ENCODE measurements at places on chromosomes 3 and 15.
A peak's percentile ranks its signal among the peaks of the same experiment; 100 is the strongest.

DNA sequence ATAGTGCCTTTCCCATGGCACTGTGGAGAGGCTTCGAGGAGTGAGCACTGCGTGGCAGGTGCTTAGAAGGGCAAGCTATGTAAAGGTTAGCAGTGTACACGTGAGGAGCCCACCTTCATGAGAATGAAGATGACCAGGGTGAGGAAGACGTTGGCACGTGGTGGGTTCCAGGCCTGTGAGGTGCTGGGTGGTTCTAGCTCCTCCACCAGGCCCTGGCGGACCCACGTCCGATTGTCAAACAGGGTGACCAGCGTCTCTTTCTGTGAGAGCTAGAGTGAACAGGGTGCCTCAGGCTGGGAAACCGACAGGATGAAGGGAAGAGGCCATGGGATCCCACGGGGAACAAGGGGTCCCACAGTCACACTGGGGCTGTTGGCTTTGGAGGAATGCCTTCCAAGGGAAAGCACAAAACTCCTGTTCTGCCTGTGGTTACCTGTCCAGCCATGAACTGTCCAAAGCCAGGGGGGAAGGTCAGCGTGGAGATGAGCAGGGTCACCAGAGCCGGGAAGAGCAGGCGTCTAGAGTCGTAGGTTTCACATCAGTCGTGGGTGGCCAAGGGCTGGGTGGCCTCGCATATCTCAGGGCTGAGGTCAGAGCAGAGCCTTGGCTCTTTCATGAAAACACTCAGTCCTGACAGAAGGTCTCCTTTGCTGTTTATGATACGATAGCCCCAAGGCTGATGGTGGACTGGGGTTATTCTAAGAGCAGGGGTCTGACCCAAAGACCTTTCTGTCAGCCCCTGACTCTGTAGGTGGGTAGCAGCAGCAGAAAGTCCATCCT lies 6.0 kb downstream of the CLCN2 start:
- DNase-seq = no peak

GRCh38 chr3:176850498-176850897 lies 346.8 kb downstream of the TBL1XR1 start:
- no peak for DNase-seq

DNA sequence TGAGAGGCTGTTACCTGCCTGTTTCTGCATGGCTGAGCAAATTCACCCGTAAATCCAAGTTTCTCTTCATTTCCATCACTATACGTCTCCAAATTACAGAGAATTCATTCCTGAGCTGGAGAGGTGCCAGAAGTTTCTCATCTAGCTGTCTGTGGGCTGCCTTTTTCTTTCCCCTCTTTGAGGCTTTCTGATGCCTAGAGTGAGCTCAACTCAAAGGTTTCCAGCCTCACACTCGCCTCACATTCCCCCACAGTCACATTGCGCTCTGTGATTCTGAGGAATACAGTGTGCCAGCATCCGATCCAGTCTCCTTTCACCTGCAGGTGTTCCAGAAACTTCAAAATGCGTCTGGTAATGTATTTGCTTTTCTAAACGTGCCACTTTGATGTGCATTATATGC lies 267.2 kb downstream of the MFSD1 start:
- peak; percentile 52 for DNase-seq

DNA sequence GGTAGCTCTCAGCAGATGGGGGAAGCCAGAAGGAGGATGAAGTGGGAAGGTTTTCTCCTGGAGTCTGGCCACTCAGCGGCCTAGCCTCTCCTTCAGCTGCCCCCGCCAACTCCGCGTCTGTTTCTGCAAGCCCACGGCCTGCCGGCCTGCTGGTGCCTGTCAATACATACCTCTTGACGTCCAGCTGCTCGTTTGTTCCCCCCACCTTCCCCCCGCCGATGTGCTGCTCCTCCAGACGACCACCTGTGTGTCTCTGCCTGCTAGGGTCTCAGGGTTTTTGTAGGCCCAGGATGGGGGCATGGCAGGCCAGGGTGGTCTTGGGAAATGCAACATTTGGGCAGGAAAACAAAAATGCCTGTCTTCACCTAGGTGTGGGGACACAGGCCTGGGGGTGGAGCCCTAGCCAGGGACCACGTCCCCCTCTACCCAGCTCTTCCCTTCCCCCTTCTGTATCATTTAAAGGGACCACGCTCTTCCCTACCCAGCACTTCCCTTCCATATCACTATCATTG lies 137.8 kb downstream of the ALCAM start:
- DNase-seq = peak; percentile 17

- DNase-seq = no peak
These were observed 61.6 kb upstream of the RYK start for GRCh38 chr3:134312072-134312872.

DNA sequence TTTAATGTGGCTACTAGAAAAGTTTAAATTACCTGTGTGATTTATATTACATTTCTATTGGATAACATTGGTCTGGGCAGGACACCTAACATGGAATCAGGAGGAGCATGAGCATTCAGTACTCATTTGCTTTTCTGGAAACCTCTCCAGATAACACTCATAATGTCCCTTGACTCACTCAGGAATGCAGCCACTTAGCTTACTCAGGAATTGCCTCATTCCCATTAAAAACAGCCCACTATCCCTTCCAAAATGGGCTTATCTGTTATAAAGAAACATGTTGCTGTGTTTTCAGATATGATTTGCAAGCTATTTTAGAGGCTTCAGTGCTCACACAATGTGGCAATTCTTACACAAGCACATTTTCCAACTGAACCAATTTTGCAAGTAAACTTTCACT lies 17.1 kb downstream of the GBE1 start:
- DNase-seq = no peak
